Camera-type eye (tissue), 1 donor: ENCODE measurements at places on chromosomes 7 and 10. TPM values are rescaled to one million over a fixed set of nuclear protein-coding genes. Genes with fewer than 3 reads are reported as not detected.

The OR2A42 gene
- total RNA-seq: 0.16 TPM

The RNF32 gene
- total RNA-seq: 10.7 TPM

The PNLIPRP2 gene
- total RNA-seq: not detected

The HYAL4 gene
- total RNA-seq: not detected

The CASTOR2 gene
- total RNA-seq: 36.3 TPM

The LRRD1 gene
- 0.44 TPM for total RNA-seq

The CHST15 gene
- total RNA-seq: 17.4 TPM

The PCGF6 gene
- 13.7 TPM for total RNA-seq

The RBP3 gene
- 348 TPM for total RNA-seq

The ACSM6 gene
- not detected for total RNA-seq

The HACD1 gene
- 12.9 TPM for total RNA-seq

The BEND7 gene
- total RNA-seq: 35.7 TPM

The HOXA2 gene
- total RNA-seq: not detected

The MRPS33 gene
- 26.7 TPM for total RNA-seq
